ENCODE measurements at places on chromosomes 7 and 10.

DNA sequence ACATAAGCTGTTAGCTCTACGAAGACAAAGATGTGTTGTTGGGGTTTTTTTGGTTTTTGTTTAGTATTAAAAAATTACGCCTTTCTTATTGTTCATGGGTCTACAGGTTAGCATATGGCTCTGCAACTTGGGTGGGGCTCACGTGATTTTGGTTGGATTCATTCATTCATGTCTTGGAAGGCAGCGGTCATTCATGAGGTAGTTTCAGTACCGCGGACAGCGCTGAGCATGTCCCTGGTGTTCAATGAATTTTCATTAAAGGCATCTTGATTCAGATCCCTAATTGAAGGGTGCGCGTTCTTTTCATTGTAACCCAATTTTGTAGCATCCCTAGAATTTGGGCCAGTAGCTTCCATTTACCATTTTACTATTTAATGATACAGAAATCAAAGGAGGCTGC is 42.9 kb upstream of the TCERG1L start:
- no peak for DNase-seq

- no peak for DNase-seq
Measured at GRCh38 chr7:154720016-154720415, 282.9 kb downstream of the PAXIP1 start.

GRCh38 chr10:43125881-43126731 is 12.1 kb upstream of the CSGALNACT2 start:
- DNase-seq = no peak

DNA sequence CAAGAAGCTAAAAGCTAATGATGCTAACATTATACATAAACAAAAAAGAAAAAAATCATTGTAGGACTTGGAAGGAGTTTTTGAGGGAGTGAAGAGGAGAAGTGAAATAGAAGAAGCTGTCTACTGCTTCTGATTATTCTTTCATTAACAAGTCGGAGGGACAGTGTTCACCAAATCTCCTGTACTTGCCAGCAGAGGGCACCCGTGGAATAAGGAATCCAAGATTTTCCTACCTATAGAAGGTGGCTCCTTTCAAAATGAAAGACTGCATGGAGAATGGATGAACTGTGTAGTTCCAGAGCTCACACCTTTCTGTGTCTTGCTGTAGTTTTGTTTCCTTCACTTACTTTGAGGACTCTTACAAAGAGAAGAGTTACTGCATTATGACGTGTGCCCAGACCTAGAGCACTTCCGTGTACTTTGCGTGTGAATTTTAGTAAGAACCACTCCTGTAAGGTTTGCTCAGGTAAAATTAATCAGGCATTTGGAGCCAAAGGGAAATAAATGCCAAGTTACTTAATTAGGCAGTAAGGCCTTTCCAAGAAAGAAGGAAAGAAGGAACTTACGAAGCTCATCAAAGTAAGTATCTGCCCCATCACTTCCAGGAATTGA is 145.1 kb downstream of the SEMA3D start:
- no peak for DNase-seq

GRCh38 chr7:17401791-17402627 is 103.6 kb downstream of the AHR start:
- DNase-seq = no peak

- no peak for DNase-seq
Measured at GRCh38 chr7:48924433-48924832, at the start of gene CDC14C. Gene CDC14C (plus strand): TSS chr7:48924547. CDS start chr7:48924673, 126 bp downstream.

GRCh38 chr7:91995391-91996105 is 54.9 kb downstream of the AKAP9 start:
- no peak for DNase-seq

DNA sequence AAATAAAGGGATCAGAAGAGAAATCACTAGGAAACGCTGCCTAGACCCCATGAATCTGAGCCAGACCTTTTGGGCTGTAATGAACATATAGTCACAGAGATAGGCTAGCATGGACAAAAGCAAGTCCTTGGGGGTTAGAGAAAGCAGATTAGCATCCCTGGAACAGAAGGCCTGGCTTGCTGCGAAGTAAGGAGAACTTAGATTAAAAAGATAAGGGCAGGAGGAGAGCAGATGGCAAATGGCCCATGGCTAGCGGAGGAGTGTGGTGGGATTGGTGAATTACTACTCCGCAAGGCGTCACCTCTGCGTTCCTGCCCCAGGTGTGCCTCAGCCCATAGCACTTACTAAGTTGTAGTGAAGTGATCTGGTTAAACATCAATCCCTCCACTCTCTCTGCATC is 92.3 kb upstream of the ZNF438 start:
- DNase-seq = no peak

GRCh38 chr10:132382231-132382922 is 14.6 kb upstream of the PWWP2B start:
- DNase-seq = no peak

DNA sequence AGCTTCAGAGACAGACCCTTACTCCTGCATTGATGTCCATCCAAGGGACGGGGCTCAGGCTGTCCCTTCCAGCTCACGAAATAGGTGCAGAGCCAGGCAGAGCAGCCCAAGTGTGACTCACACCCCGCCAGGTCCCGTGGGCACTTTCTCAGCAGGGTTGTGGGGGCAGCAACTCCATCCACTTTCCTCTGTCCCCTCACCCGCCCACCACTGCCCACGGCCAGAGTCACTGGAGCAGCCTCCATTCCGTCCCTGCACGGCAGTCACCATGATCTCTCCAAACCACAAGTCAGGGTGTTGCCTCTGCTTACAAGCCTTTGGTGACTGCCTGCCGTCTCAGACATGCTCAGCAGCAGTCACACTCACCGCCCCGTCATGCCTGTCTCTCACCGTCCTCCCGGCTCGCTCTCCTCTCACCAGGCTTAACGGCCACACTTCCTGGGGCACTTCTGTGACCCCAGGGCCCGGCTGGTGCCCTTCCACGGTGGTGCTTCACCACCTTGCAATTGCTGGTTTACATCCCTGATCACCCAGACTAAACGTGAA is 39.3 kb downstream of the CALML3 start:
- peak; percentile 10 for DNase-seq

DNA sequence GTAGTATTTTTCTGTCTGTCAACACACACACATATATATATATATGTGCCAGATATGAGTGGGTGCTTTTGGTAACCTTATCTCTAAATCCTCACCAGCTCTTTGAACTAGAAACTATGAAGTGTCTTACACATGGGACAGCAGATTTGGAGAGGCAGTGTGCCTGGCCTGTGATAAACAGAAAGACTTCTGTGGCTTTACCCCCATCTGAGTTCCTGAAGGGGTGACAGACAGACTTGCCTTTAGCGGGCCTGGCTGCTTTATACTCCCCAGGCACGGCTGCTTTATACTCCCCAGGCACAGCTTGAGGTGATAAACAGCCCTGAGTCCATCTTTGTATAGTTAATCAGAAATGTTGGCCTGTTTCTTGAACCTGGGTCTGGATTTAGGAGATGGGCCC is 5.6 kb downstream of the BAG3 start:
- DNase-seq = no peak

DNA sequence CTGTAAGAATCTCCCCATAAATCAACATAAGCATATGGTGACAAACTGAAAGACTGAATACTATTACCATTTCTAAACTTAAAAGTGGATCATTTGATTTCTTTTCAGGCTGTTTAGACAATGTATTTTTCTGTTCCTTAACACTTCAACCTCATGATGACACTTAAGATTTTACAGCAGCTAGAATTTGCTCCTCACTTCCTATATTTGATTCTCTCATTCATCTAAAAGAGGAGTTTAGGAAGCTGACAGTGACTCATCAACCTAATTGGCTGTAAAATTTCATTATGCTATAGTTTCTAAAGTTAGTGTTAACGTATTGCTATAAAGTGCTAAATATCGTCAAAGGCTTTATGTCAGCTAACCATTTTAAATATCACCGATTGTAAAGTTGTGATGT is 478.7 kb downstream of the GRM8 start:
- DNase-seq = no peak

Measured in effector memory CD8-positive, alpha-beta T cell (primary cell).